Activated CD4-positive, alpha-beta T cell treated with anti-CD3 and anti-CD28 coated beads, Interleukin-2, Interleukin-4, amounts not matched to agents 100 ng/mL and 50 ng/mL, durations not matched to agents 16 hours and 8 hours (primary cell): ENCODE measurements at places on chromosomes 4 and X.
A peak's percentile ranks its signal among the peaks of the same experiment; 100 is the strongest.

DNA sequence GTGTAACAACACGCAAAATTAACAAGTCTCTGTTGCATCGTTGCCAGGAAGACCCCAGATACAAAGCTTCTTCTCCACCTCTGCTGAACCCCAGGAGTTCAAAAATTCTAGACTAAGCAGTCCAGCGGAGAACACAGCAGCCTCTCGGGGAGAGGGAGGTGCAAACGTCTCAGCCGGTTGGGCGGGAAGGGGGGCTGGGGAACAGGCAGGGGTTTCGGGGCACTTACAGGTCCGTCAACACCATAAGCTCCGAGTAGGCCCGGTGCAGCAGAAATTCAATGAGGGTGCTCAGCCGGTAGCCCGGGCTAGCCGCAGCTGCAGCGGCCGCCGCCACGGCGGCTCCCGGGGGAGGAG is 394 bp downstream of the MED14 start:
- DNase-seq, result peak; percentile 11

DNA sequence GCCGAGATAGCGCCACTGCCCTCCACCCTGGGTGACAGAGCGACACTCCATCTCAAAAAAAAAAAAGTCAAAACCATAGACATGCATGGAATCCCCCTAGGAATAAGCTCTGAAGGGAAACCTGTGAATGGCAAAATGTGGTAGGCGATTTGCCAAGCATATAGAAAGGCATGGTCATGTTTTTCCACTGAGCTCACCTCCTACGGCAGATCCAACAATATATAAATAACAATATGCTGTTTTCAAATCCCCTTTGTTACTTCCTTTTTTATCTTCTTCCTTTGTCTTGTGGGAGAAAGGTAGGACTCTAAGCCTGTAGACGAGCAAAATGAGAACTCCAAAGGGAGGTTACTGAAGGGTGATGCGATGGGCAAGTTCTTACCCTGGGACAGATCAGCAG is 219.0 kb downstream of the PALLD start:
- DNase-seq, result no peak

DNA sequence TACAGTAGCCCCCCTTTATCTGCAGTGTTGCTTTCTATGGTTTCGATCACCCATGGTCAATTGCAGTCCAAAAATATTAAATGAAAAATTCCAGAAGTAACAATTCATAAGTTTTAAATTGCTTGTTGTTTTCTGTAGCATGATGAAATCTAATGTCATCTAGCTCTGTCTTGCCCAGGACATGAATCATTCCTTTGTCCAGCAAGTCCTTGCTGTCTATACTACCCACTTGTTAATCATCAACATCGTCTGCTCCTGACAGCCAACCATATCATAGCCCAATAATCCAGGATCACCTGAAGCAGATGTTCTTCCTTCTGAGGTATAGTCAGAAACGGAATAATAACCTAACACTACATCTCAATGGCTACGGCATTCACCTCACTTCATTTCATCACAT is 79.8 kb downstream of the ADAMTS3 start:
- DNase-seq, result no peak

DNA sequence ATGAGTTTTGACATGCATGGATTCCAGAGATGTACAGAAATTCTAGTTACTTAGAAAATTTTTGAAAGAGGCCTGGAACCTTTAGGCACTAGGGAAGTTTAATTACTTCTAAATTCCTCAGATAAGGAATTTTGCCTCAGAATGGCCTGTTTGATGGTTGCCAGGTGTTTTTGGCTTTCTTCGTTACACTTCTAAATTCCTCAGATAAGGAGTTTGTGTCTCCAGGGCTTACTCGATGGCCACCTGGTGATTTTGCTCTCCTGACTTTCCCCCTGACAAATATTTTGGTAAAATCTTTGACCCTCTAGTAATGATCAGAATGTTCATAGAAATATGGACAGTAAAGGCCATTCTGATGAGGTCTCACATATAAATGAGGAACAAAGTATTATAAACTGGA is 64.3 kb downstream of the BEX3 start:
- no peak for DNase-seq

GRCh38 chrX:133786382-133786781 is 199.0 kb downstream of the GPC3 start:
- no peak for DNase-seq

DNA sequence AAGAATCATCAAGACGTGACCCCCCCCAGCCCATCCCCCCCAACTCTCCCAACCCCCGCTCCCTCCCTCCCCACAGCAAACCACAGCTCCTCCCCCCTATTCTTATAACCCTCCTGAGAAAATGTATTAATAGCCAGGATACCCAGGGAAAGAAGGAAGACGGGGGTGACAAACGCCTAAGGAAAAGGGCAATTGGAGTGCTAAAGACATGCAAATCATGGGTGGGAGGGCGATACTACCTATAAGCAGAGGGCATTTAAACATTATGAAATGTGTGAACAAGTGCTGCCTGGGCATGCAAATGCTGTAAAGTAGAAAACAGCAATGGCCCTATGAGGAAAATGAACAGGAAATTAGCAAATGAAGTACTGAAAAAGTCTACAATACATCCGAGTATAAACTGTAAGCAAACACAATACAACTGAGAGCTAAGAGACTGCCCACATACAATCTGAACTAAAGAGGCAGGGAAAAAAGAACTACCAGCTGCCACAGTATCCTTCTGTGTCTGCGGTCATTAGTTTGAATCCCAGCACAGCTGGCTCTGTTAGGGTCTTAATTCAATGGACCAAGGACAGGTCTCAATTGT is 2.4 kb downstream of the CXXC4 start:
- no peak for DNase-seq

DNA sequence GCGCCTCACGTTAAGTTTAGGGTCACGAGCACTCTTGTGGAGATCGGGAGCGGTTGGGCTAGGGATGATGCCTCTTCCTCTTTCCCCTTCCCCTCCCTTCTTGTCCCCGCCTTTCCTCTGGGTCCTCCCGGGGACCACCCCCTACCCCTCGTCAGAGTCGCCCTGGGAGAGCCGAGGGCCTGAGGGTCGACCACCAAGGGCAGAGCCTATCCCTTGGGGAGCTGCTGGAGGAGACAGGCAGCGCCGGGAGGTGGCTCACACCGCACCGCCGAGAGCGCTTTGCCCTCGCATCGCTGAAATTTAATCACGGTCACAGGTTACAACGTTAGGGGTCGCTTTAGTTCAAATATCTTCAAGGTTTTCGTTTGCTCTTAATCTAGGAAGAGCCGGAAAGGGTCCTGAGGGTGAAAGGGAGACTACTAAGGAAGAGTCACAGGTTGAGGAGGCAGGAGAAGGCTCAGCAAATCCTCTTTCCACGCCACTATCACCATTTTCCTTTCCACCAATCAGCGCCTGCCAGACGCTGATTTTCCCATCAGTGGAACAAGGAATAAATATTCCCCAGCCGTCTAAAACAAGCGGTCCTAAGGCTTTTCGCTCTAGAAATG is 528 bp upstream of the SNCA start:
- DNase-seq, result peak; percentile 23

DNA sequence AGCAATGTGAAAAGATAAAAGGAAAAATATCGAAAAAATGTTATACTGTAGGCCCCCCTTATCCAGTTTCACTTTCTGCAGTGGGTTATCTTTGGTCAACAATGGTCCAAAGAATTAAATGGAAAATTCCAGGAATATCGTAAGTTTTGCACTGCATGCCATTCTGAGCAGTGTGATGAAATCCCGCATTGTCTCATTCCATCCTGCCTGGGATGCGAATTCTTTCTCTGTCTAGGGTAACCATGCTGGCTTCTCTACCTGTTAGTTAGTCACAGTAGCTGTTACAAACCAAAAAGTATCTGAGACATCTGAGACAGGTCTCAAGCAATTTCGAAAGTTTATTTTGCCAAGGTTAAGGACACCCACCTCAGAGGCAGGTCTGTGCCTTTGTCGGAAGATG is 170.3 kb downstream of the COX18 start:
- no peak for DNase-seq

GRCh38 chr4:187780070-187780469 is 215.5 kb upstream of the ZFP42 start:
- DNase-seq, result no peak

DNA sequence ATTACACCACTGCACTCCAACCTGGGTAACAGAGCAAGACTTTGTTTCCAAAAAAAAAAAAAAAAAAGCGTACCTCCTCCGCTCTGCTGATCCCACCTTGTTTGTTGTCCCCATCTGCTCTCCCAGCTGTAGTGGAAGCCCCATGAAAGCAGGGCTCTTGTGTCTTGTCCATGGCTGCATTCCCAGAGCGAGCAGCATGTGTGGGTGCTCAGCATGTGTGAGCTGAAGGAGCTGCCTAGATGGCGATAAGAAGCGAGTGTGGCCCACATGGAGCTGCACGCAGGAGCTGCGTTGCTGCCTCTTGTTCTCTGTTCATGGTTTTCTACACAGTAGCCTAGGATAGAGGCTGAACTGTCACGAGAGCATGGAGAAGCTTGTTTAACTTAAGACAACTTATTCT is 12.4 kb downstream of the NSD2 start:
- DNase-seq, result no peak

DNA sequence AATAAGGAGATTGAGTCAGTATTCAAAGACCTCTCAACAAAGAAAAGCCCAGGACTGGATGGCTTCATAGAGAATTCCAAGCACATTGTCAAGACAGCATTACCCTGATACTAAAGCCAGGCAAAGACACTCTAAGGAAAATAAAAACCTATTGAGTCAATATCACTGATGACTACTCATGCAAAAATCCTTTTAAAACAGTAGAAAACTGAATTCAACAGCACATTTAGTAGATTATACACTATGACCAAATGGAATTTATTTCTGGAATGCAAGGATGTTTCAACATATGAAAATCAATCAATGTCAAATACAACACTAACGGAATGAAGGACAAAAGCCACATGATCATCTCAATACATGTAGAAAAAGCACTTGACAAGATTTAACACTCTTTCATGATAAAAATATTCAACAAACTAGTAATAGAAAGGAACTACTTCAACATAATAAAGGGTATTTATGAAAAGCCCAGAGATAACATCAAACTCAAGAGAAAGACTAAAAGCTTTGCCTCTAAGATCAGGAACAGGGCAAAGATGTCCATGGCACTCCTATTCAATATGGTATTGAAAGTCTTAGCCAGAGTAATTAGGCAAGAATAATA is 633.3 kb downstream of the ANKRD50 start:
- no peak for DNase-seq

- DNase-seq, result no peak
Measured at GRCh38 chrX:104482757-104483156, 83.2 kb upstream of the IL1RAPL2 start.

DNA sequence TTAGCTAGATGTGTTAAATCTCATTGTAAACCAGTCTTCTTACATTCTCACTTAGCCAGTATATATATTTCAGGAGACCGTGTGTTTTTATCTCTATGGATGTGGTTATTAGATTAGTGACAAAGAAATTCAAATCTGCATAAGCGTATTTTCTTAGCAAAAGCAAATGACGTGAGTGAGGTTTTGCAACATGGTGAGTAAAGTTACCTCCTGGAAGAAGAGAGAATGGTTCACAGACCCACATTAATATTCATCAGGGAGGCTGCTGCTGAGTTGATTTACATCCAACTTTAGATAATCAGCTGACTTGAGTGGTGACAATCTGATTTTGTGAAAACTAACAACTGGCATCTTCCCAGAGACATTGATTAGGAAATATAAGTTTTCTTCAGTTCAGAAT is 589.9 kb upstream of the GALNT7 start:
- no peak for DNase-seq

- DNase-seq, result peak; percentile 49
Measured at GRCh38 chrX:10722851-10723250, 102.5 kb upstream of the MID1 start.

GRCh38 chr4:113040793-113041192 is 8.7 kb upstream of the ANK2 start:
- no peak for DNase-seq

DNA sequence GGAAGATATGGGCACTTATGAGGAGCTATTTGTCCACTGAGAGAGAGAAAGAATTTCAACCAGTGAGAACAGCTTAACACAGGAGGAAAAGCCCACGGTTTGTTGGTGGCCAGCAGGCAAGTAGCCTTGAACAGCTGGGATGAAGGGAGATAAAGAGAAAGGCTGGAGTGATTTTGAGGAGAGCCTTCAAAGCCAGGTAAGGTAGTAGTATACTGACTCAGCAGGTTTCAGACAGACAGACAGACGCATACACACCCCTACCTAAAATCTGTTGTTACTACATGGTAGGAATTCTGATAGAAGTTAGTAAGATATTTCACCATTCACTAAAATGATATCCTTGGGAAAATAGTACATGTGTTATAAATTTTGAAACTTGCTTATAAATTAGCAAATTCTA is 60.5 kb downstream of the SEC24D start:
- no peak for DNase-seq

DNA sequence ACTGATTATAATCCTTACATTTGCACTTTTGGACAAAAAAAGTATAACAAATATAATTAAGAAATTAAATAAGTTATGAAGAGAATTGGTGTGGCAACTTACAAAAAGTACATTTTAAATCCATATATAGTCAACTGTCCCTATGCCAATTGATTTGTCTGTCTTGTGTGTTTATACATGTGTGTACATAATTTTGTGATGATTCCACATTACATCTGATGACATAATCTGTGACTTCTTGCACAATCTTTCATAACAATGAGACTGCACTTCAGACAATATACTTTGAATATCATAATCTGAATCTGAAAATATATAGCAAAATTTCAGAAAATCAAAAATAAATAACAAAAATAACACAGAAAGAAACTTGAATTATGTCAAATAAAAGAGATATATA is 953.4 kb downstream of the FAT4 start:
- no peak for DNase-seq

DNA sequence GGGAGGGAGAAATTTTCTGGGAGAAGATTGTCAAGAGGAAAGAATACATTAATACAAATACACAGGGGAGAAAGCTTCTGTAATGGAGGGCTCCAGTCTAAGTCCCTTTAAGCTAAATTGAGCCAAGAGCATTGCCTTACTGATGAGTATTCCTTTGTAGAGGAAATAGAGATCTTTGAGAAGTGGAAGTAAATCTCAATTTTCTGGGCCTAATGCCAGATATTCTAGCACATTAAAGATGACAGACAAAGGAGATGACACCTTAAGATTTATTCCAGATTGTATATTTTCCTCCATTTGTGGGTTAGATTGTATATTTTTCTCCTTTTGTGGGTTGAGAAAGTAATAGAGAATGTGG is 28.5 kb upstream of the SMAD1 start:
- no peak for DNase-seq

DNA sequence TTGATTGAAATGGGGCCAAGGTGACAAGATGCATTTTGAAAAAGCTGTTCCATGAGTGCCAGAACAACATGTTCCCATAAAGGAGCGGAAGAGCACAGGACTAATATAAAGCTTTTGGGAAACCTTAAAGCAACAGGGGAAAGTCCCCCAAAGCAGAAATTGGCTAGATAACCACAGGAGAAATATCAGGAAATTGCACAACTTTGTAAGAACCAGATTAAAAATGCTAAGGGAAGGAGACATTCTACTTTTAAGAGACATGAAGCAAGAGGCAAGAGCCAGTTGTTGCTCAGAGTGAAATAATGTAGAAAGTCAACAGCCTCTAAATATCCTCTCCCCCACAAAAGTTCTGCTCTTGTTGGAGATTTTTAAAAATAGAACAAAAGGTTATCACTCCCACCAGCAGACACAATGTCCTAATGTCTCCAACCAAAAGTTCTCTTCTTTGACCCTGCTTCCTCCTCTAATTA is 85.2 kb upstream of the LNX1 start:
- no peak for DNase-seq

- no peak for DNase-seq
Measured at GRCh38 chr4:165111906-165112367, 723 bp downstream of the TMEM192 start.

GRCh38 chr4:110609044-110609750 is 13.7 kb downstream of the PITX2 start:
- DNase-seq, result no peak
